ENCODE measurements at places on chromosomes 4 and X. TPM values are rescaled to one million over a fixed set of nuclear protein-coding genes. Genes with fewer than 3 reads are reported as not detected.

PHF8 gene
- 46.1 TPM for total RNA-seq

MXRA5 gene
- total RNA-seq = not detected

PTPN13 gene
- 4.1 TPM for total RNA-seq

DNA sequence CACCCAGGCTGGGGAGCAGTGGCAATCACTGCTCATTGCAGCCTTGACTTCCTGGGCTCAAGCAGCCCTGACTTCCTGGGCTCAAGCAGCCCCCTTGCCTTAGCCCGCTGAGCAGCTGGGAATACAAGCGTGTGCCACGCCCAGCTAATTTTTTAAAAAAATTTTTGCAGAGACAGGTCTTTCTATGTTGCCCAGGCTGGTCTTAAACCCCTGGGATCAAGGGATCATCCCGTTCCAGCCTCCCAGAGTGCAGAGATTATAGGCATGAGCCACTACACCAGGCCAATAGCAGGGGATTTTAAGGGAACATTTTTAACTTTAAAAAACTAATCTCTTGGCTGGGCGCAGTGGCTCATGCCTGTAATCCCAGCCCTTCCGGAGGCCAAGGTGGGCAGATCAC is 5.3 kb upstream of the SLC34A2 start:
- H3K36me3 ChIP-seq = no peaks in the 10 kb centered on the region
- no peak overlapping the region for H3K4me3 ChIP-seq
- no peak for DNase-seq

- no peak overlapping the region for H3K4me3 ChIP-seq
- no peaks in the 10 kb centered on the region for H3K27me3 ChIP-seq
- no peak overlapping the region for H3K27ac ChIP-seq
These were observed 146.4 kb downstream of the GPC3 start for GRCh38 chrX:133838761-133839676.

- no peaks in the 10 kb centered on the region for H3K36me3 ChIP-seq
- no peak for DNase-seq
- H3K4me1 ChIP-seq = no peaks in the 10 kb centered on the region
- peaks cover 5% of the 10 kb centered on the region for H3K27me3 ChIP-seq
These were observed 75.9 kb upstream of the ENPEP start for GRCh38 chr4:110400086-110400485.

DNA sequence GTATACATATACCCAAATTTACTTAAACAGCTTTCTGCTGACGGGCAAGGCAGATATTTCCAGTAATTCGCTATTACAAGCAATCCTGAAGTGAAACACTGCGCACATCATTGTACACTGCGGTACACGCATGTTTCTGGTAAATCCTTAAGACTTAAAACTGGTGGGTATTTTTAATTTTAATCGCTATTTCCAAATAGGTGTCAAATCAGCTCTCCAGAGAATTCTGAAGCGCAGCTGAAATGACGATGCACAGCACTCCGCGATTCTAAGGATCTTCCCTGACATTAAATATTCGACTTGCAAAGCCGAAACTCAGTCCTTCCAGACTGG is 361 bp downstream of the TMEM128 start:
- peak overlapping the region; percentile 88 for H3K4me3 ChIP-seq
- DNase-seq = no peak
- H3K36me3 ChIP-seq = peaks cover 23% of the 10 kb centered on the region
- no peaks in the 10 kb centered on the region for H3K27me3 ChIP-seq
- H3K27ac ChIP-seq = peak overlapping the region; percentile 83

- no peaks in the 10 kb centered on the region for H3K36me3 ChIP-seq
- H3K27ac ChIP-seq = no peak overlapping the region
- DNase-seq = no peak
- H3K4me3 ChIP-seq = no peak overlapping the region
These were observed 62.0 kb downstream of the CCSER1 start for GRCh38 chr4:90189178-90189577.

DNA sequence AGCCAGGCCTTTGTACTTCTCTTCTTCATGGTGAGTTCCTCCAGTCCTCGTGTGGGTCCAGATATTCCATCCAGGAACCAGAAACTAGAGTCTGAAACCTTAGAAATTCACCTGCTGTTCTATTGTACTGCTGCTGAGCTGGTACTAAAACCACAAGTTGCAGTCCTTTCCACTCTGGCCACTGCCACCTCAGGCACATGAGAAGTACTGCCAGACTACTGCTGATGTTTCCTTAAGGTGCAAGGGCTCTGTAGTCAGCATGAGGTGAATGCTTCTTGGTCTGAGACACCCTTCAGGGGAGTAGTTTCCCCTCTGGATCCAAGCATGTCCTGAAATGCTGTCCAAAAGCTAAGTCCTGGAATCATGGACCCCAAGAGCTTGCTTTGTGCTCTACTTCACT is 399.6 kb upstream of the CT83 start:
- no peak for DNase-seq
- H3K27me3 ChIP-seq = no peaks in the 10 kb centered on the region
- H3K4me1 ChIP-seq = no peaks in the 10 kb centered on the region
- H3K27ac ChIP-seq = no peak overlapping the region
